ENCODE measurements at places on chromosomes 4 and X. TPM values are rescaled to one million over a fixed set of nuclear protein-coding genes. Genes with fewer than 3 reads are reported as not detected.

GAGE1 gene
- total RNA-seq: not detected

SLC39A8 gene
- 4.5 TPM for total RNA-seq

BMX gene
- total RNA-seq: not detected

NKRF gene
- 4.1 TPM for total RNA-seq

PAGE2B gene
- not detected for total RNA-seq

GAGE2A gene
- total RNA-seq: not detected

GAK gene
- total RNA-seq: 37.2 TPM

NAP1L3 gene
- 1.3 TPM for total RNA-seq

SYNPO2 gene
- total RNA-seq: 40.1 TPM

NPY2R gene
- total RNA-seq: not detected

MAGEA4 gene
- total RNA-seq: not detected

SEPSECS gene
- total RNA-seq: 12.4 TPM

FGF5 gene
- total RNA-seq: 5.4 TPM

CSAG3 gene
- not detected for total RNA-seq

MAGEA10 gene
- total RNA-seq: not detected

DNA sequence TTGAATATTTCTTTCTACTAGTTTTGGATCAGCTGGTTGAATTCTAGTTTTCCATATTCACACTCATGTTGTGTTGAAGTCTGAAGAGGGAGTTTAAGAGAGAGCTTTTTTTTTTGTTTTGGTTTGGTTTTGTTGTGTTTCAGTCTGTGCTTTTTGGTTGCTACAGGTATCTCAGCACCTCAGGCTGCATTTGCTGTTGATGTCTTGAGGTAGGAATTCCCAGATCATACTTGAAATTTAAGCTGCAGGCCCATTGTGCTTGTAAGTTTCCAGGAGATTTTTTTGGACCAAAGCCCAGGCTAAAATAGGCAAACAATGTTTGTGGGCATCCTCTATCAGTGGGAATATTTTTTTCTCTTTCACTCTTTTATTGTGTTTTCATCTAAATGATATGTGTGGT is 190.2 kb upstream of the AGA start:
- H3K4me3 ChIP-seq: no peak overlapping the region
- no peaks in the 10 kb centered on the region for H3K27me3 ChIP-seq
- no peak for DNase-seq
- H3K27ac ChIP-seq: no peak overlapping the region
- no peaks in the 10 kb centered on the region for H3K36me3 ChIP-seq
- H3K4me1 ChIP-seq: no peaks in the 10 kb centered on the region

GRCh38 chrX:39816871-39817731 is 280.7 kb downstream of the BCOR start:
- H3K4me1 ChIP-seq: peaks cover 11% of the 10 kb centered on the region
- no peaks in the 10 kb centered on the region for H3K36me3 ChIP-seq
- H3K4me3 ChIP-seq: no peak overlapping the region
- no peaks in the 10 kb centered on the region for H3K27me3 ChIP-seq

- peaks cover 31% of the 10 kb centered on the region for H3K4me1 ChIP-seq
- DNase-seq: no peak
- H3K36me3 ChIP-seq: no peaks in the 10 kb centered on the region
Observed at GRCh38 chr4:13922459-13922858, 294.9 kb upstream of the BOD1L1 start.

GRCh38 chrX:30039768-30040167 is 175.6 kb upstream of the MAGEB2 start:
- no peak overlapping the region for H3K4me3 ChIP-seq
- peak; percentile 59 for DNase-seq
- H3K4me1 ChIP-seq: no peaks in the 10 kb centered on the region
- no peaks in the 10 kb centered on the region for H3K27me3 ChIP-seq
- no peak overlapping the region for H3K27ac ChIP-seq

DNA sequence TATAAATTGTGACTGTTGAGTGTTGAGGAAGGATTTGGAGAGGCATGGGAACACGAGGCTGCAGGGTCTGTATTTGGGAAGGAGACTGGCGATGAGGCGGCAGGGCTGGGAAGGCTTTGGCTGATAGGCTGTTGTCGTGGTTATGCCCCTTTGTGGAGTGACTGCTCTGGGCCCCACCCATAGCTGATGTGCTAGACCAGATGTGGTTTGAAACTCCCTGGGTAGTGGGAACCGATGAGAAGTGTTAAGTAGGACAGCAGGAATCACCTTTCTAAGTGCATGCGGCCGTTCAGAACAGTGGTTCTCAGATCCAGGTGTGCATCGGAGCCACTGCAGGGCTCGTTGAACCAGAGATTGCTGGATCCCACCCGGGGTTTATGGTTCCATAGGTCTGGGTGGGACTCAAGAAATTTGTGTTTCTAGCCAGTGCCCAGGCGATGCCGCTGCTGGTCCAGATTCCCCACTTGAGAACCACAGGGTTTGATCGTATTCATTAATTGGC is 42.3 kb downstream of the TBC1D14 start:
- no peak overlapping the region for H3K27ac ChIP-seq
- H3K27me3 ChIP-seq: no peaks in the 10 kb centered on the region
- H3K4me3 ChIP-seq: no peak overlapping the region
- no peaks in the 10 kb centered on the region for H3K36me3 ChIP-seq
- peaks cover 3% of the 10 kb centered on the region for H3K4me1 ChIP-seq
- DNase-seq: no peak

GRCh38 chr4:80903020-80903419 is 127.5 kb upstream of the BMP3 start:
- H3K4me1 ChIP-seq: no peaks in the 10 kb centered on the region
- no peaks in the 10 kb centered on the region for H3K36me3 ChIP-seq
- no peak overlapping the region for H3K27ac ChIP-seq
- DNase-seq: no peak

DNA sequence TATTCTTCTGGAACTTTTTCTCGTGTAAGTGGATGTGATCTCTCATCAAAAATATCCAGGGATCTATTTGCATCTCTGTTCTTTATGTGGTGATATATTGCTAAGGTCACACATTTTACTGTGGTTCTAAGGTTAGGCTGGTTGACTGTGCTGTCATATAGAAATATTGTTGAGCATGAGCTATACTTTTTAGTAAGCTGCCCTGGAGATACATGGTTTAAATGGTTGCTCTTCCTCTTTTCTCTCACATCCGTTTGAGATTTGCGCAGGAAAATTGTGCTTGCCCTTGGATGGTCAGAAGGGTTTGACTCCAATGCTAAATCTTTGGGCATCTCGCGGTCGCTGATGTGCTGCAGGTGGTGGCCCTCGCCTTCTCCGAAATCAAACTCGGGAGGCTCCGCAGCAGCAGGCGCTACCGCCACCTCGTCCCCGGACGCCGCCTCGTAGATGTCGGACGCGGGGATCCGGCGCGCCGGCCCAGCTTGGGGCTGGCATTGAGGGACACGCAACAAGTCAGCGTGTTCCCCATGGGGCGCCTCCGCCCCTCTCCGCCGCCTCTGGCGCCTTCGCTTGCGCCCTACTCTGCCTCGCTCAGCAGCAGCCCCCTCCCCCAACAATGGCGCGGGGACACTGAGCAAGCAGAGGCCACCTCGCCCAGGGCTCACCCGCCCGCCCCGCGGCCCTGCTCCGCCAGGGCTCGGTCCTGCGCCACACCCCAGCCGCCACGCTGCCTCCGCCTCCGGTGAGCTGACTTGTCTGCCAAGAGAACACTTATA is 154.5 kb downstream of the MSN start:
- DNase-seq: no peak
- H3K4me1 ChIP-seq: no peaks in the 10 kb centered on the region
- no peaks in the 10 kb centered on the region for H3K36me3 ChIP-seq
- no peaks in the 10 kb centered on the region for H3K27me3 ChIP-seq

DNA sequence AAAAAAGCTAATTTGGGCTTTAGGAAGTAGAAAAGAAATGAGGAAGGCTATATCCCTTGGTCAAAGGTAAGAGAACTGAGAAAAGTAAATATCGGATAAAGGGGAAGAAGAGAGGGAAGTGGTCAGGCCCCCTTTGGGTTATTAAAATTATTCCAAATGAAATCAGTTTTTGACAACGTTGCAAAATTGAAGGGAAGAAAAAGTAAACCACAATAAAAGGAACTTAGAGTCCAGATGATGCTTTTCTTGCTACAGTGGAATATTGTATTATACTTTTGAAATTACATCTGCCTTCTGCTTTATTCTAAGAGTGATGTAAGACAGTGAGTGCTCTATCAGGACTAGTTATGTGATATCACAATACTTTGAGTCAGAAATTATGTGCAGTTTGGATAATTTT is 59.4 kb upstream of the RBPJ start:
- no peak overlapping the region for H3K4me3 ChIP-seq
- no peak for DNase-seq
- no peaks in the 10 kb centered on the region for H3K27me3 ChIP-seq
- H3K36me3 ChIP-seq: no peaks in the 10 kb centered on the region
- no peaks in the 10 kb centered on the region for H3K4me1 ChIP-seq

DNA sequence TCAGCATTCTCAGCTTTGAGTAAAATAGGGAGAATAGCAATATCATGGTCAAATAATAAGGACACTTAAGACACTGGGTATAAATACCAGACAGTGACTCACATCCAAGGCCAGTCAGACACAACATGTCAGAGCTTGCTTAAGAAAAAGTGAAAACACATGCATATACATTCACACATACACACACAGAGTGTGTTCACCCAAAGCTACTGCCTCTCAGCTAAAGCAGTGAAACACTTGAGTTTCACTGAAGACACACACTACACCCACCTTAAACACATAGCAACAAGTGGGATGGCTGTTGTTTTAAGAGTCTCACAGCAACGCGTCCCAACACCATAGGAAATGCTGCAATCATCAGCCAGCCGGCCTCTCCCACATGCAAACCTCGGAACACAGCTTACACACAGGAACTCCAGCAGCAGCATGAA is 14.4 kb downstream of the SHROOM4 start:
- no peak overlapping the region for H3K4me3 ChIP-seq
- H3K27ac ChIP-seq: no peak overlapping the region
- DNase-seq: no peak

DNA sequence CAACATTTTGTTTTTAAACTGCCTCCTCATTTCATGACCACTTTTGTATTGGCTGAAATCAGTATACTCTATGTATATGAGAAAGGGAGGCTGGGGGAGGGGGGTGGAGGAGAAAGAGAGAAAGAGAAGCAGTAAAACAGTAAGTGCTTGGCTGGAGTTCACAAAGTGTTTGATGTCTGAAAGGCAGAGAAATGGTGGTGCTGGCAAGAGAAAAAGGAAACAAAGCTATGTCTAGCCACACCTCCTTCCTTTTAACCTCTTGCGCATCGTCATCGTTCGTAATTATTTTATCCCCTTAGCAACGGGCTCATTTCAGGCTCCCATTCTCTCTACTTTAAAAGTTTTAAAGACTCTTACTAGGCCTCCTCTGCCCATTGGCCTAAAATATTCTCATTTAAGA is 25.6 kb downstream of the RPA4 start:
- DNase-seq: peak; percentile 68
- no peaks in the 10 kb centered on the region for H3K27me3 ChIP-seq
- peak overlapping the region; percentile 68 for H3K27ac ChIP-seq
- H3K4me3 ChIP-seq: no peak overlapping the region
- H3K4me1 ChIP-seq: no peaks in the 10 kb centered on the region

DNA sequence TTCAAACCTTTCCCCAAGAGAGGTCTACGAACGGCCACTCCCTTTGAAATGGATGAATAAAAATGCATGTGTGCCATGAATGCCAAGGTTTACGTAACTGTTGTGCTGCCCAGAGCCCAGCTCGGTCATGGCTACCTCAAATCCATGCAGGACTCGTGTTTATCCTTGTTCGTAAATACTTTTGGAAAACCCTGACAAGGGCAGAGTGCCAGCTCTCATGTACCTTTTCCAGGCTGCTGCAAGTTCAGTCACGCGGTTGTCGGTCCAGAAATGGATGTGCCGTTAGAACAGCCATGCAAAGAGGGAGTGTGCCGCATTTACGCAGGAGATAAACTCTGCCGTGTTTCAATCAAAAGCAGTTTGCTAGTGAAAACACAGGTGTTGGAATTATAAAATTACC is 123.4 kb downstream of the AMELX start:
- H3K4me1 ChIP-seq: no peaks in the 10 kb centered on the region
- H3K36me3 ChIP-seq: no peaks in the 10 kb centered on the region
- no peak overlapping the region for H3K4me3 ChIP-seq
- H3K27me3 ChIP-seq: no peaks in the 10 kb centered on the region

DNA sequence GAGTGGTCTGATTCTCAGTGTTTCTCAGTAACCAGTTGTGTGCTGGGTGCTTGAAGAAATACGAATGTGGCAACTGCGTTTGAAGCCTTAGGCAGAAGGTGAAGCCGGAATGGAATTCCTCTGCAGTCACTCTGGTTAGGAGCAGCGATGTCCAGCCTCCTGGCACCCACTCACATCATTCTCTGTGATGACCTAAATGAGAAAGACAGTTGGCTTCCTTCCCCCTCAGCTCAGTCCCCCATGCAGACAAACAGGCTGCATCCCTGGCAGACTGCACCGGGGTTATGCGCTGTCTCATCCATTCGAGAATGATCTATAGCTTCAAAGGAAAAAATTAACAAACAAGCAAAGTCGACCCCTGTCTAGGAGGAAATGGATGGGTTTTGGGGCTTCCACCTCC is 170.1 kb upstream of the SCML1 start:
- H3K4me1 ChIP-seq: peaks cover 2% of the 10 kb centered on the region
- no peak for DNase-seq
- H3K27ac ChIP-seq: no peak overlapping the region
- no peaks in the 10 kb centered on the region for H3K36me3 ChIP-seq
- no peak overlapping the region for H3K4me3 ChIP-seq

GRCh38 chrX:15173411-15173810 is 96.5 kb downstream of the ASB9 start:
- H3K4me3 ChIP-seq: no peak overlapping the region
- H3K36me3 ChIP-seq: no peaks in the 10 kb centered on the region
- DNase-seq: peak; percentile 53
- H3K27ac ChIP-seq: no peak overlapping the region
- H3K27me3 ChIP-seq: no peaks in the 10 kb centered on the region

DNA sequence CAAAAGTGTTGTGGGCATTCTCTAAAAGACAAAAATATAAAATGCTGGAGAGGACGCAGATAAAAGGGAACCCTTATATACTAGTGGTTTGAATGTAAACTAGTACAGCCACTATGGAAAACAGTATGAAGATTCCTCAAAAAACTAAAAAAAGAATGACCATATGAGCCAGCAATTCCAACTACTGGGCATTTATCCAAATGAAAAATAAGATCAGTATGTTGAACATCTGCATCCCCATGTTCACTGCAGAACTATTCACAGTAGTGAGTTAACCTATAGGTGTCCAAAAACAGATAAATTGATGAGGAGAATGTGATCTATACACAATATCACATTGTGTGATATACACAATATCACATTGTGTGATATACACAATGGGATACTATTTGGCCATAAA is 1615.3 kb downstream of the PCDH18 start:
- no peaks in the 10 kb centered on the region for H3K4me1 ChIP-seq
- no peaks in the 10 kb centered on the region for H3K27me3 ChIP-seq
- H3K27ac ChIP-seq: no peak overlapping the region
- H3K36me3 ChIP-seq: no peaks in the 10 kb centered on the region
- no peak overlapping the region for H3K4me3 ChIP-seq

- H3K4me1 ChIP-seq: no peaks in the 10 kb centered on the region
- H3K4me3 ChIP-seq: no peak overlapping the region
- H3K27ac ChIP-seq: no peak overlapping the region
- no peaks in the 10 kb centered on the region for H3K36me3 ChIP-seq
- DNase-seq: no peak
Observed at GRCh38 chrX:137245183-137245582, 211.4 kb upstream of the GPR101 start.
